ENCODE measurements at places on chromosomes 5 and 9. TPM values are rescaled to one million over a fixed set of nuclear protein-coding genes. Genes with fewer than 3 reads are reported as not detected.

DNA sequence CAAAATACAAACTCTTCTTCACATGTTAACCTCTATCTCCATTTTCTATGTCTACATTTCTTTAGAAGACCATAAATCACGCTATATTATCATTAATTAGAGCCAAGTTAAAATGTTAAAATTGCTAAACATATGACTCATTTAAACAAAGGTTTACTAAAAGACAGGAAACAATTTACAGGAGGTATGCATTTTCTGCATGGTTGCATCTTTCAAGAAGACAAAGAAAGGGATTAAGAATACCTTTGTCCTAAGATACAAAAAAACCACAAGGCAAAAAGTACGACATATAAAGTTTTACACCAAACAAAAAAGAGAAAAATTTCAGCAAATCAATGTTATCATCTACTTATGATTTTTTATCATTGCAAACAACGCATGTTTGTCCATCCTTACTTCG, 324.4 kb downstream of the PDE4D start:
- DNase-seq = no peak

GRCh38 chr5:179605026-179605833, 18.2 kb downstream of the HNRNPH1 start:
- DNase-seq = no peak

- DNase-seq = no peak
These were observed 194.4 kb upstream of the PTGER4 start for GRCh38 chr5:40485021-40485998.

DNA sequence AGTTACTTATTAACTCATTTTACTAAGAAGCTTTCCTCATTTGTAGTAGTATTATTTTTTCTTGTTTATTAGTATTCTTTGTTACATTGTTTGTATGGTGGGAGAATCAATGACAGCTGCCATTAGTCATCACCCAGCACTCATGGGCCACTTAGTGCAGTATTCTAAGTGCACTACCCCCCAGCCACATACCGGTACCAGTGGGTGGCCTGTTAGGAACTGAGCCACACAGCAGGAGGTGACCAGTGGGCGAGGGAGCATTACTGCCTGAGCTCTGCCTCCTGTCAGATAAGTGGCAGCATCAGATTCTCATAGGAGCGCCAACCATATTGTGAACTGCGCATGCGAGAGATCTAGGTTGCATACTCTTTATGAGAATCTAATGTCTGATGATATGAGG, 24.2 kb upstream of the CAMLG start:
- no peak for DNase-seq

GRCh38 chr9:128481561-128481960, 23.0 kb upstream of the GLE1 start:
- no peak for DNase-seq

GRCh38 chr9:35538361-35539234, 48.7 kb downstream of the RUSC2 start:
- DNase-seq = peak; percentile 78

DNA sequence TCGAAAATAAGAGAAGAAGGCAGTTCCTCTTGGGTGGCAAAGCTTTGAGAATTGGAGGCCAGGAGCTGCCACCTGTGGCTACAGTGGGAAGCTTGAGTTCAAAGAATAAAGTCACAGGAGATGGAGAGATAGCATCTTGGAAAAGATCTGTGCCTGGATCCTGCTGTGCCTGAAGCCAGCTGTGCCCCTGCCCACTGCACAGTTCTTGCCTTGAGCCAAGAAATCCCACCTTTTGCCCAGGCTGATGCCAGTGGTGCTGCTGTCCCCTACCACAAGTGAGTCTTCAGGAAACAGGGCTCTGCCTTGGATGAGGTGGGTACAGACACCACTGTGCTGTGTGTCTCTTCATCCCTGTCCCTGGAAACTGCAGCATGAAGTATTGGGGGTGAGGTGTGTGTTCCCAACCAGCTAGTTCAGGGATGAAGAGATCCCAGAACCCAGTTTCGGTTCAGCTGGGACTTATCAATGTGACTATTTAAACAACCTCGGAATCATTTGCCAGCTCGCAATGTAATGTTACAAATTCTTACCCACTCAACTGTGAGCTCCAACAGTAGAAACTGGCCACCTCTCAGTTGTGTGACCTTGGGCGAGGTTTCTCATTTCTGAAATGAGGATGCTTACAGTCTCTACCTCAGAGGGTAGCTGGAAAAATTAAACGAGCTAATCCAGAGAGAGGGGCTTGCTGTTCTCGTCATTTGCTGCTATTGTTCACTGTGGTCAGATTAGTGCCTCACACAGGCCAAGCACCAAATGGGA, 5.9 kb downstream of the IER5L start:
- DNase-seq = no peak

GRCh38 chr5:156414391-156414790, 87.4 kb downstream of the SGCD start:
- no peak for DNase-seq

DNA sequence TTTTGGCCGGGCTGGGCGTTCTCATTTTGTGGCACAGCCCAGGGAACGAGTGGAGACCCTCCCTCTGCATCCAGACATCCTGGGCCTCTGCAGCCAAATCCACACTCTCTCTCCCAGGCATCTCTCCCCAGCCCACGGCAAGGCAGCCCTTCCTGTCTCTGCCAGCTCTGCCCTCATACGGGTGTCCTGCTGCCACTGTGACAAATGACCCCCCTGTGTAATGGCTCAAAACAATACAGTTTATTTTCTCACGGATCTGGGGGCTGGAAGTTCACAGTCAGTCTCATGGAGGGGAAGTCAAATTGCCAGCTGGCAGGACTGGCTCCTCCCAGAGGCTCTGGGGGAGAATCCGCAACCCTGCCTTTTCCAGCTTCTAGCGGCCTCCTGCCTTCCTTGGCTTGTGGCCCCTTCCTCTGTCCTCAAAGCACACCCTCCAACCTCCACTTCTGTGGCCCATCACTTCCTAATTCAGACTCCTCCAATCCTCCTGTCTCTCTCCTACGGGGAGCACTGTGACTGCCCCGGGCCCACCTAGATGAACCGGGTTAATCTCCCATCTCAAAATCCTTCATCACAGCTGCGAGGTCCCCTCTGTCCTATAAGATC, 70.2 kb upstream of the COL5A1 start:
- DNase-seq = no peak

DNA sequence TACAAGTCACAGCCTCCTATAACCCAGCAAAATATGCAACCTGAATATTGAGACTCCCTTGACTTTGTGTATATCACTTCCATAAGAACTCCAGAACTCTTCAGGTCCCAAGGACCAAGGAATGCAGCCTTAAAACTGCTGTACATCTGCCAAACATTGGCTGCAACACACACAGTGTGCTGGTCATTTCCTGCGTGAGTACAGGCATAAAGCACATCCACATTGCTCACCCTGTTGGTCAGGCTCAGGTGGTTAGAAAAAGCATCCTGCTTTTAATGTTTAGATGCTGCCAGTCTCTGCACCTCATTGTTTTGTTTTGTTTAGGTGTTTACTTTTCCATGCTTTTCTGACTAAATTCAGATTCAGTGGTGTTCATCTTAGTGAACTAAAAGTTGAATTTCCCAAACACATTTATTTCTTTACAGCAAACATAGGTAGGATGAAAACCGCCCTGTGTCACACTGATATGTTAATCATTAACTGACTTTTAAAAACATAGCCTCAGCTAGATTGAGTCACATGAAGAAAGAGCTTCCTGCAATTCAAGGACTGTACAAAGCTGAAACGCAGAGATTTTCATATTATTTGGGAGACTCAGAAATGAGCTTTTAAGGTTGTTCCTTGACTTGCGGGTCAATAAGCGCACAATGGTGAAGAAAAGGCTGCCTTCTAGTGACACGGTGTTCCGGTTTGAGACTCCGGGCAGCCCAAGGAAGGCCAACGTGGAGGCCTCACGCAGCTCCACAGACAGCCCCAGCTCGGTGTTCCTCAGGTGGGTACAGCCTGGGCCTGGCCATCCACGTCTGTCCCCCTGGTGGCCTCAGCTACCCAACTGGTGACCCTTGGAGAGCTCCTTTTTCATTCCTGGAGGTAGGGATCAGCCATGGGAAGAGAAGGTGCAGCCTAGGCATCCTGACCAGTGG, 52.2 kb upstream of the GRAMD2B start:
- DNase-seq = peak; percentile 66

DNA sequence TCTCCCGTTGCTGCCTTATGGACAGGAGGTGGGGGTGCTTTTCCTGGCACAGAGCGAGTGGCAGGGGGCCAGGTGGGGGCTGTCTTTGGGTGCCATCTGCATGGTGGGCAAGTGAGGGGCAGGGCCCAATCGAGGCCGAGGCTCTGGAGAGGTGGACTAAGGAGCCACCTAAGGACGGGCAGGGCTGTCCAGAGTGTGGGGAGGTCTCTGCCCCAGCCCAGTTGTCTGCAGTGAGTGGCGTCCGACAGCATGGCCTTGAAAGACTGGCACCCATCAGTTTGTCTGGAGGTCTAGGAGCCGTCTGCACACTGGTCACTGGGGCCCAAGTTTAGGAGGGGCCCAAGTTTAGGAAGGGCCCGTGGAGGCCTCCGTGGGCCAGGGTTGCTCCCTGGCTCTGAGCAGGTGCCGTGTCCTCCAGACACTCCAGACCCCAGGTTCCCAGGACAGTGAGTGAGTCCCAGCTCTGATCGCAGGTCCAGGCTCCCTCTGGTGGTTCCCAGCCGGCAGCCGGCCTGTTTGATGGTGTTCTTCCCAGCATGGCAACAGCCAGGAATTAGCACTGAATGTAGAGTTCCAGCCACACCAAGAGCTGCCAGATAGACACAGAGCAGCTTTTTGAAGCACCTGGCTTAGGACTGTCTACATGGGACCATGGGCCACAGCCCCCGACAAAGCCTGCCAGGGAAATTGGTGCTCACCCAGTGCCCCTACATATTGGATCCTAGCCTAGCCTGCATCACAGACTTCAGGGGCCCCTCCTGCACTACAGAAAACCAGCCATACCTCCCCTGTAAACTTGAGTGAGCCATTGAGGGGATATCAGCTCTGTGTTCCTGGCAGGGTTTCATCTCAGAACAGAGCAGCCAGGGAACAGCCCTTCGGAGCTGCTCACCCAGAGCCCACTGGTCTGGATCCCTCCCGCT, 120.9 kb downstream of the WNK2 start:
- DNase-seq = peak; percentile 48

DNA sequence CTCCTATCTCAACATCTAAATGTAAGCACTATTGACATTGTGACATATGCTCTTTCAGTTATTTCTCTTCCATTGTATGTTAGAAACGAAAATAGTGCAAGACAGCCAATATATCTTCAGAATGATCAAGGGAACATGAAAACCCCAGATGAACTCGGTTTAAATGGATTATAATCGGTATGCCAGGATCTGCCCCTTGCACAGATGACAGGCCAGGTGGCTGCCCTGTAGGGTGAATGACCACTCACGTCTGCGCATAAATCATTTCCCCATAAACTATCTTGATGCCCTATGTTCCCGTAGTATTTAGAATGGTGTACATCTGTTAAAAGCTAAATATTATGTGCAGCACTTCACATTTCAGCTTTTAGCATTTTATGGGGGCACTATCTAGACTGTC, 69.7 kb upstream of the RANBP3L start:
- DNase-seq = no peak

DNA sequence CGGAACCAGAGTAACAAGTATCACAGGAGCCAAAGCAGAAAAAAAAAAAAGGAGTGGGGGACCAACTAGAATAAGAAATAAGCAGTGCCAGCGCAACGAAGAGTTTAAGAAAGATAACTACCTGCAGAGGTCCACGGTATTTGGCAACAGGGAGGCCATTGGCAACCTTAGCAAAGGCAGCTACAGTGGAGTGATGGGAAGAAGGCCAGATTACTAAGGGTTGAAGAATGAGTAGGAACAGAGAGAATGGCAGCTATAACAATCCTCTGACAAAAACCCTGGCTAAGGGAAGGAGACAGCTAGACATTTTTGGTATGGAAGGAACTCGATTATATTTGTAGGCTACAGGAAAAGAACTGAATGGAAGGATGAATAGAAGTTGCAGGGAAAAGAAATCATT, 93.4 kb upstream of the DMAC1 start:
- no peak for DNase-seq

GRCh38 chr9:29245351-29245750, 1672.1 kb upstream of the C9orf72 start:
- DNase-seq = no peak

DNA sequence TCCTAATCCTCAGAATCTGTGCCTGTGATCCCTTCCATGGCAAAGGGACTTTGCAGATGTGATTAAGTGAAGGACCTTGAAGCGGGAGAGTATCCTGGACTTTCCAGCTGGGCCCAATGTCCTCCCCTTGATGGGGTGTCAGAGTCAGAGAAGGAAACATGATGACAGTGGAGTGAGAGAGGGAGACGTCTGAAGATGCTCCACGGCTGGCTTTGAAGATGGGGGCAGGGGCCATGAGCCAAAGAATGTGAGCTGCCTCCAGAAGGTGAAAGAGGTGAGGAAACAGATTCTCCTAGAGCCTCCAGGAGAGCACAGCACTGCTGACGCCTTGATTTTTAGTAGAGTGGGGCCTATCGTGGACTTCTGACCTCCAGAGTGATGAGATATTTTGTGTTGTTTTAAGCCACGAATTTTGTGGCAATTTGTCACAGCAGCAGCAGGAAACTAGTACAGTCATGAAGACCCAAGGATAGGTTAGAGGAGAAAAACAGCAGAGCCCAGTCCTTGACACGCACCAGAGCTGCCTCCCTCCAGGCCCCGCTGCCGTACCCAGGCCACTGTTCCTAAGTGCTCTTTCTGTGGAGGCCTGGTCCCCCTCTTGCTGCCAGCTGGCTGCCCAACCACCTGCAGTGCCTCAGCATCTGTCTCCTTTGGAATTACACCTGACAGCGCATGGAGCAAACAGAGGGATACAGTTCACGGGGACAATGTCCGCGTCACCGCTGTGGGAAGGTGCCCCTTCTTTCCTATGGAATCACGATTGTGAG, 78.1 kb downstream of the MACROH2A1 start:
- no peak for DNase-seq

- DNase-seq = no peak
These were observed 722 bp downstream of the TBC1D9B start for GRCh38 chr5:179906795-179907555.

- no peak for DNase-seq
These were observed 380.8 kb downstream of the EBF1 start for GRCh38 chr5:158718738-158719505.

GRCh38 chr5:568809-569208, 43.3 kb upstream of the CEP72 start:
- DNase-seq = no peak

- no peak for DNase-seq
These were observed 17.4 kb downstream of the ELOVL7 start for GRCh38 chr5:60826653-60827052.

GRCh38 chr9:88387552-88388202, 567 bp upstream of the SPIN1 start:
- peak; percentile 31 for DNase-seq

PDGFRB gene
- 183 TPM for total RNA-seq

FOXD4L5 gene
- total RNA-seq = not detected

POLR3G gene
- 7.4 TPM for total RNA-seq

MED10 gene
- total RNA-seq = 47.1 TPM

MACIR gene
- total RNA-seq = 84.4 TPM

FBP1 gene
- not detected for total RNA-seq

ADAMTS13 gene
- total RNA-seq = 1.6 TPM

CEL gene
- 0.53 TPM for total RNA-seq

MYOT gene
- total RNA-seq = not detected

PCDHA9 gene
- total RNA-seq = not detected

SOHLH1 gene
- not detected for total RNA-seq

GABBR2 gene
- 5.1 TPM for total RNA-seq

ZNF354C gene
- total RNA-seq = 4.5 TPM

CAMSAP1 gene
- 22.8 TPM for total RNA-seq

C1QTNF3 gene
- 0.46 TPM for total RNA-seq

TAF11L12 gene
- total RNA-seq = not detected

EGFLAM gene
- total RNA-seq = 6.3 TPM

All from HFFc6 (cell line).